ENCODE measurements at places on chromosomes 4 and X.

- no peak for DNase-seq
Measured at GRCh38 chr4:109172301-109172700, 130.2 kb downstream of the COL25A1 start.

GRCh38 chr4:78613522-78614321 lies 62.2 kb downstream of the ANXA3 start:
- DNase-seq, result no peak

DNA sequence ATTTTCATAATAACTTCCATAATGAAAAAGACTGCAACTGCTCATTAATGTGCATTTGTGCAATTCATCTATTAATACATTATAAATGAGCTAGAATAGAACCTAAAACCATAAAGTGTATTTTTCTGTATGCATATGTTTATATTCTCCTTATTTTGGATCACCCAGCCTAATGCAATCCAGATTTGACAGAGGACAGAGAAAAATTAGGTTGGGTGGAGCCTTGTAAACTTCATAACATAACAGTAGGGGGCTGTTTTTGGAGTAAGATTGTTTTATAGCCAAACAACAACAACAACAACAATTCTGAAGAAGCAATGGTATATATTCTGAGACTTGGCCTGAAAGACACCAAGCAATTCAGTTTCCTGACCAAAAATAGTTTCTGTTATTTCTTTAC lies 615.3 kb upstream of the SLIT2 start:
- no peak for DNase-seq

GRCh38 chr4:164252286-164252685 lies 501.6 kb upstream of the SMIM31 start:
- DNase-seq, result no peak

DNA sequence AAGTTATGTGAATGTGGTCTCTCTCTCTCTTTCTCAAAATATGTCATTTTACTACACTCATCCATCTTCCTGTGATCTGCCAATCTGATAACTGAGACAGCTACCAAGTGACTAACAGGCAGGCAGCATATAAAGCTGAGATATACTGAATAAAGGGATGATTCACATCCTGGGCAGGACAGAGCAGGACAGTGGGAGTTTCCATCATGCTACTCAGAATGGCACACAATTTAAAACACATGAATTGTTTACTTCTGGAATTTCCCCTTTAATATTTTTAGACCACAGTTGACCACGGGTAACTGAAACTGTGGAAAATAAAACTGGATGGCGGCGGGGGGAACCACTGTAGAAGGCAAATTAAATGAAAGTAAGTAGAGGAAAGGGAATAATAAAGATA lies 58.6 kb upstream of the DCTD start:
- no peak for DNase-seq

DNA sequence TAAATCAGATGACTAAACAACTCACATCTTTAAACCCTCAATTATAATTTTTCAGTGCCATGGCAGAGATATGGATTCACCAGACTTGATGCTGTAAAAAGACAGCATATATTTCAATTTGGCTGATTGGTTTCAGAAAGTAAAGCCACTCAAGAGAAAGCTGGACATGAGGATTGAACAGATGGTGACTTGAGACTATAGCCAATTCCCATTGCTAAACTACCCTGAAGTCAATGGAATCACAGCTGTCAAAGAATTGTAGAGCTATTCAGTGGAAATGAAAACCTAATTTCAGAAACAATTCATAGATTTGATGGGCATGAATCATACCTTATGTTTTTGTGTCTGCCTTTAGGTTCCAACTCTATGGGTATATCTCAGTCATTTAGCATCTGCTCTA lies 510.6 kb upstream of the BOD1L1 start:
- DNase-seq, result no peak
